Neural progenitor cell (in vitro differentiated cells): ENCODE measurements at places on chromosomes 16 and 17.

DNA sequence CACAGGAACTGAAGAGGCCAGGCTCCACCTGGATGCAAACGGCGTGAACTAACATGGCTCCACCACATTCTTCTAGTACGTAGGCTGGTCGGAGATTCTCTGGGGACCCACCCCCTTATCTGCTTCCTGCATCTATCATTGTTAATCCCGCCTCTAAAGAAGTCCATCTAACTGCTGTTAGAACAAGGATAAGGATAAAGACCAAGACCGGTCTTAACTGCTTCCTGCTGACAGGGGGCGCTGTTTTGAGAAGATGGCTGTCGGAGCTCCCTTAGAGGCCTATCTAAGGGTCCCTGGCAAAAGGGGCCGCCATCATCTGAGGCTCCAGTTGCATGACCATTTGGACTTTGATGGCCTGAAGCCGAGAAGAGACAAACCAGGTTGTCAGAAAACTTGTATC, 25.8 kb upstream of the TNFSF12 start:
- H3K36me3 ChIP-seq: no peaks in the 10 kb centered on the region
- H3K4me1 ChIP-seq: no peaks in the 10 kb centered on the region
- no peak overlapping the region for H3K27ac ChIP-seq
- H3K27me3 ChIP-seq: no peaks in the 10 kb centered on the region
- DNase-seq: peak; percentile 39

DNA sequence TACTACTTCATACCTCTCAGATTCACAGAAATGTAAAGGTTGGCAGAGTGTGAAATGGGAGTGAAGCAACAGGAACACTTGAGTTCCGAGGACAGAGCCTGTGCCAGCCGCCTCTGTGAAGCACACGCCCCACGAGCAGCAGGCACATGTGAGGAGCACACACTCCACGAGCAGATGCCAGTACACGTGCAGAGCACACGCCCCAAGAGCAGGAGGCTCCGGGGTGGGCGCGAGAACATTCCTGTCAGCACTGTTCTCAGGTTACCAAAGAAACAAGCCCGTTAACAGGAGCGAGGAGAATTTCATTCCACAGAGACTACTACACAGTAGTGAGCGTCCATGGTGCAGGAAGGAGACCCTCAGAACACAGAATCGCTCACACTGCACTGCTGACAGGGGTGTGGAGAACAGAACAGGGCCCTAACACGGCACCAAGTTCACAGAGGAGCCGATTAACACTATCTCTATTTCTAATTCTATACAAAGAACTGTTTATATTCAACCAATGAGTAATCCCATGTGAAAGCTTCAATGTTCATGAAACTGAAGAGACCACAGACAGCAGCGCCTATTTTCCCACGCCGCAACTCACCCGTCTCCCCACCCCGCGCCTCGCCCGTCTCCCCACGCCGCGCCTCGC, 40.1 kb downstream of the KLHDC4 start:
- H3K4me1 ChIP-seq: no peaks in the 10 kb centered on the region
- no peaks in the 10 kb centered on the region for H3K27me3 ChIP-seq
- H3K27ac ChIP-seq: no peak overlapping the region
- H3K4me3 ChIP-seq: no peak overlapping the region
- DNase-seq: no peak

DNA sequence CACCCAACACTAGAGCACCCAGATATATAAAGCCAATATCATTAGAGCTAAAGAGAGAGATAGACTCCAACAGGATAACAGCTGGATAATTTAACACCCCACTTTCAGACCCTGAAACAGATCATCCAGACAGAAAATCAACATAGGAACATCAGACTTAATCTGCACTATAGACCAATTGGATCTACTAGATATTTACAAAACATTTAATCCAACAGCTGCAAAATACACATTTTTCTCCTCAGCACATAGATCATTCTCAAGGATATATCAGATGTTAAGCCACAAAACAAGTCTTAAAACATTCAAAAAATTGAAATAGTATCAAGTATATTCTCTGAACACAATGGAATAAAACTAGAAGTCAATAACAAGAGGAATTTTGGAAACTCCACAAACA, 4.1 kb upstream of the CCL13 start:
- no peaks in the 10 kb centered on the region for H3K36me3 ChIP-seq
- no peak overlapping the region for H3K27ac ChIP-seq
- no peaks in the 10 kb centered on the region for H3K4me1 ChIP-seq
- H3K27me3 ChIP-seq: no peaks in the 10 kb centered on the region
- no peak for DNase-seq
- no peak overlapping the region for H3K4me3 ChIP-seq

DNA sequence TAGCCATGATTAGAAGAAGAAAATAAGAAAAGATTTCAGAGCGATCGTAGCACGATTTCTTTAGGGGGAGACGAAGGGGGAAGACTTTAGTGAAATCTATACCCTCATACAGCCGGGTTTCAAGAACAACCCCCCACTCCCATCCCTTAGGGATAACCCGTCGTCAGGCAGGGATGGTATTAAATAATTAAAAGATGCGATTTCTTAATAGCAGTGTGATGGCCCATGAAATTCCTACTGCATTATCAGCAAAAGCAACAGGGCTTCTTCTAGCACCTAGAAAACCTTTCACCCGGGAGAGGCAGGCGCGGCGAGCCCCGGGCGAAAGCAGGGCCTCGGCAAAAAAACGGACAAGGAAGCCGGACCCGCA, 1.4 kb downstream of the CDH11 start:
- H3K4me3 ChIP-seq: peak overlapping the region; percentile 93
- DNase-seq: no peak
- H3K36me3 ChIP-seq: no peaks in the 10 kb centered on the region
- H3K4me1 ChIP-seq: peaks cover 40% of the 10 kb centered on the region
- peak overlapping the region; percentile 14 for H3K27ac ChIP-seq
